HFFc6 (cell line): ENCODE measurements at places on chromosomes 7 and 10. TPM values are rescaled to one million over a fixed set of nuclear protein-coding genes. Genes with fewer than 3 reads are reported as not detected.

The ABCC2 gene
- 0.79 to 1.7 TPM (median 0.90 TPM) in 3 replicates for total RNA-seq

The SH3PXD2A gene
- total RNA-seq = 75.5 and 113 TPM in 2 replicates

The FAM25C gene
- total RNA-seq = not detected in 2 replicates

The GALNT17 gene
- not detected in 2 replicates for total RNA-seq

The PRRT4 gene
- total RNA-seq = not detected in 3 replicates

The SLC13A1 gene
- total RNA-seq = not detected in 3 replicates

The GIMAP7 gene
- total RNA-seq = not detected in 3 replicates

The TUBB8 gene
- total RNA-seq = not detected in 3 replicates

The SPDYE8 gene
- total RNA-seq = not detected in 3 replicates

The LIPJ gene
- total RNA-seq = not detected in 3 replicates

The DENND2A gene
- total RNA-seq = 0.50 to 1.1 TPM (median 0.78 TPM) in 3 replicates

The MINDY4 gene
- 1.8 to 2.9 TPM (median 2.7 TPM) in 3 replicates for total RNA-seq

The LEP gene
- not detected in 3 replicates for total RNA-seq

The COL17A1 gene
- total RNA-seq = 0.42 to 1.5 TPM (median 0.72 TPM) in 3 replicates

The MIOS gene
- total RNA-seq = 34.4 to 40.3 TPM (median 35.9 TPM) in 3 replicates

The GFRA1 gene
- total RNA-seq = 10.5 and 17.2 TPM in 2 replicates

The MCM10 gene
- total RNA-seq = 8.2 to 13.8 TPM (median 13.8 TPM) in 3 replicates

The TNS3 gene
- total RNA-seq = 63.4 and 66.5 TPM in 2 replicates

The OR2A42 gene
- not detected in 2 replicates for total RNA-seq

- DNase-seq = peak; percentile 34
Observed at GRCh38 chr7:106216923-106217542, 67.8 kb downstream of the NAMPT start.

DNA sequence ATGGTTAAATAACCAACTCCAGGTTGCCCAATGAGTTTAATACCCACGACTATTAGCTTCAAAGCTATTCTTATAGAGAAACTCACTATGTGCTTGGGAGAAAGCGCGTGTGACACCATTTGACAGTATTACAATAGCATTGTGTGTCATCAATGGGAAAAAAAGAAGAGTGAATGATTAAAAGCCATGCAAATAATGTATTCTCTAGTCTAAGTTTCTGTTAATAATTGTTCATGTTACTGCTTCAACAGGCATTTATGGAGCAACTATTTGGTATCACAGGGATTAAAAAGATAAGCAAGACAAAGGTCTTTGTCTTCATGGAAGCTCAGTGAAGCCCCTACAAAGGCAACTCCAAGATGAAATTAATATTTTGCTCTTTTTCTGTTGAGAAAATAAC is 47.2 kb downstream of the CAV1 start:
- no peak for DNase-seq

DNA sequence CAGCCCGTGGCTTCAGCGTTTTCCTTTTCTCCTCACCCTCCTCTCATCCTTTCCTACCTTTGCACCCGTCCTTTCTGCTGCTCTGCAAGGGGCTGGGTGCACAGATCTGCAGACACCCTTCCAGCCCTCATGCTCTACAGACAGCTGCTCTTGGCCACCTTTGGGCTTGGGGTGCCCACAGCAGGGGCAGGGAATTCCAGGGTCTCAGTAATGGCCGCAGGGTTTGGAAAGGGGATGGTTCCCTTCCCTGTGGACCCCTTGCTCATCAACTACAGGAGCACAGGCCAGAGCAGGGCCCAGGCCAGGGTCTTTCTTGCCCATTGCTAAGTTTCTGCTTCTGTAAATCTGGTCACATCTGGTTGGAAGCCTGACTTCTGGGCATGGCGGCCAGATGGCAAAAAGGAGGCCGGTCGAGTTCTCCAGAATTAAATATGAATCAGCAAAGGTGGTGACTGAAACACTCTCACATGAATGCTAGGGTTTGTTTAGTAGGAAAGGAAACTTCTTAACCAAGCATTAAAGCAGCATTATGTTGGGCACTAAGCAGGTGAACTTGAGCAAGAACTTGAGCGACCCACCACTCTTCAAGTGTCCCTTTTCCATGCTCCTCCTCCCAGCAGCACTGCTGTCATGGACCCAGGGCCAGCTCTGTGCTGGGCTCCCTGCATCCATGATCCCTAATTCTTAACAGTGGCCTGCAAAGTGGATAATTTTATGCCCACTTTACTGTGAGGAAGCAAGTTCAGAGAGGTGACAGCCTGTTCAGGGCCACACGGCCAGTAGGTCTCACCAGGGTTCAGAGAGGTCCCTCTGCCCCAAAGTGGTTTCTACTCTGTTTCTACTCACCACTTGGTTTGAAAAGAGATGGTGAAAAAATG is 1.5 kb downstream of the ECHDC3 start:
- no peak for DNase-seq

- DNase-seq = no peak
Observed at GRCh38 chr7:105101864-105102263, 87.9 kb downstream of the KMT2E start.

DNA sequence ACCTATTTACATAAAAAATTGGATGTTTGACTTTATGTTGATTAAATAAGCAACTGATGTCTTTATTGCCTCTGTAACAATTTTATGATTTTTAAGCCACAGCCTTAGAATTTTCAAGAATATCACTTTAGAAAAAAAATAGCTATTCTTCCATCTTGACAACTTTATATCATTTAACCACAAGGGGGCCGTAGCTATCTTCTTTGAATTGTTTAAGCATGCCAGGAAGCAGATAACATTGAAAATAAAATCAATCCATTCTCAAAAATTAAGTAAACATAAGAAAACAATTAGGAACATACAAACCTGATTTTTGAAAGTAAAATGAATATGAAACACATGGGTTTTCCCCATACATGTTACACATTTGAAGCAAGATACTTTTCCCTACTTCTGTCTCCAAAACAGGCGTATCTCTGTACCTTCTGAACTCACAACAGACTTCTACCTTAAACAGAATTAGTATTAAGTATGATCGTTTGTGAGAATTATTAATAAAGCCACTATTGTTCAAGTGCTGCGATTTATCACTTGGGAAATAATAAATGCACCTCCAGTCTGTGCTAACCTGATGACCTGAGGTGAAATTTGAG is 209.0 kb downstream of the CACNA2D1 start:
- DNase-seq = peak; percentile 30

DNA sequence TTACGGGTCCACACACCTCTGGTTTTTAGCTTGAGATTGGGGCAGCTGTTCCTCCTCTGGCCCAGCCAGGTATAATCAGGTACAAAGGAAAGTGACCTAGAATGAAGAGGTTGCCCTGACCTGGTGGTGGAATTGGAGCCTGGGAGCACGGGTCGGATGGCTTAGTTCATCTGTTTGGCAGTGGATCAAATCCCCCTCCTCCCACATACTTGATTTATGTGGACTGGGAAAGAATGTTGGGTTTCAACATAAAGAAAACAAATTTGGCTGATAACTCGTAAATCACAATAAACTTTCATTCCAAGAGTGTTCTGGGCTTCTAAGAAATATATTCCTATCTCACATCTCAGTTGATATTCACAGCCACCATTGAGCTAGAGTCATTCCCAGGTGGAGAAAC is 186.8 kb downstream of the CUX1 start:
- DNase-seq = no peak

DNA sequence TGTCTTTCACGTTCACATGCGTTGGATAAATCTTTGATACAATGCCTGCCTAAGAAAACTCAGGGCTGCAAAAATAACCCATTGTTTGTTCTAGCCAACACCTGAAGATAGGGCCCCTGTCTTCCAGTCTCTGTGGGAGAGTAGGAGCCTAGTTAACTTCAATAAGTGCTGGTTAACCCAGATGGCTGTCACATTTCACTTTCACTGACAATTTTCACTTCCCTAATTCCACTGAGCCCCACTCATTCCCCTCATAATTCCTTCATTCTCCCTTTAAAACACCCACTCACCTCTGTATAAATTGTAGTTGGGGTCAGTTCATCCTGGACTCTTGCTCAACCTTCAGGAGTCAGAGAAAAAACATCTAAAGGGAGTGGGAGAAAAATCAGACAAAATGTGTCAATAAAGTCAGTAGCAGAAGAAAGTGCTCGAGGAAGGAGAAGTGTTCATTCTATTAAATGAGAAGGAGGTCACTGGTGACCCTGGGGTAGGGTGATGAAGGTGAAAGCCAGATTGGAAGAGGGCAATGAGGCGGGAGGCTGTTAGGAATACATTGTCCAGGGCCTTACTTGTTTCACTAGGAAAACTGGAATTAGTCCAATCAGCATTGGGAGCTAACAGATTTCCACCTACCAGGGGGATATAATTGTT is 51.2 kb upstream of the ABI1 start:
- no peak for DNase-seq

GRCh38 chr10:99172128-99172738 is 63.4 kb downstream of the HPSE2 start:
- peak; percentile 61 for DNase-seq

- DNase-seq = peak; percentile 55
Observed at GRCh38 chr7:12646139-12646538, 41.3 kb upstream of the ARL4A start.

GRCh38 chr7:128422037-128422436 is 12.3 kb upstream of the IMPDH1 start:
- DNase-seq = no peak

- no peak for DNase-seq
Observed at GRCh38 chr10:47369251-47369894, 14.7 kb downstream of the ZNF488 start.

- DNase-seq = no peak
Observed at GRCh38 chr7:77415476-77415822, 700 bp downstream of the GSAP start.

GRCh38 chr10:35495521-35496119 is 109.5 kb upstream of the GJD4 start:
- DNase-seq = no peak

GRCh38 chr10:78663721-78664120 is 405.0 kb upstream of the ZMIZ1 start:
- no peak for DNase-seq

- DNase-seq = no peak
Observed at GRCh38 chr7:139696552-139696951, 81.2 kb downstream of the HIPK2 start.

DNA sequence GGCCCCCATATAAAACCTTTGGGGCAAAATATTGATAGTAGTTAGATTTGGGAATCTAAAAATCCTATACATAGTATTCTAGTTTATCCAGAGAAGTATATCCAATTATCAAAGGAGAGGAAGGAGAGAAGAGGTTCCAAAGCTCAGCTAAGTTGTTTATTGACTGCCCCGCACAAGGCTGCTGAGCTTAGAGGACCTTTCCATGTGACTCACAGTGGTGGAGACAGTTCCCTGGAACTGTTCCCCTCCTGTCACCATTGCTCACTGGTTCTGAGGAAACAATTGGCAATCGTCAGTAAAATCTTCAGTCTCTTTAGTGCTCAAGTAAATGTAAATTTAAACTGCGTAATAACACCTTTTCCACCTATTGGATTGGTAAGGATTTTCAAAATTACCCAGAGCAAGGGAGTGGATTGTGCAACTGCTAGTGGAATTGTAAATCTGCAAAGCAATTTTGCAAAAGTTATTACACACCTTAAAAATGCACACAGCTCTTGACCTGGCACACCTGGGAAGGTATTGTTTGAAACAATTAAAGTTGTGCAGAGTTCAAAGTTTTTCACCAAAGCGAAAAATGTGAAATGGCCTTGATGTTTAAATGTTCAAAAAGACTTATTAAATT is 63.1 kb downstream of the EEPD1 start:
- peak; percentile 43 for DNase-seq

- DNase-seq = no peak
Observed at GRCh38 chr10:113027230-113027573, 77.2 kb downstream of the TCF7L2 start.

GRCh38 chr7:26724795-26725194 is 139.6 kb downstream of the SKAP2 start:
- no peak for DNase-seq

DNA sequence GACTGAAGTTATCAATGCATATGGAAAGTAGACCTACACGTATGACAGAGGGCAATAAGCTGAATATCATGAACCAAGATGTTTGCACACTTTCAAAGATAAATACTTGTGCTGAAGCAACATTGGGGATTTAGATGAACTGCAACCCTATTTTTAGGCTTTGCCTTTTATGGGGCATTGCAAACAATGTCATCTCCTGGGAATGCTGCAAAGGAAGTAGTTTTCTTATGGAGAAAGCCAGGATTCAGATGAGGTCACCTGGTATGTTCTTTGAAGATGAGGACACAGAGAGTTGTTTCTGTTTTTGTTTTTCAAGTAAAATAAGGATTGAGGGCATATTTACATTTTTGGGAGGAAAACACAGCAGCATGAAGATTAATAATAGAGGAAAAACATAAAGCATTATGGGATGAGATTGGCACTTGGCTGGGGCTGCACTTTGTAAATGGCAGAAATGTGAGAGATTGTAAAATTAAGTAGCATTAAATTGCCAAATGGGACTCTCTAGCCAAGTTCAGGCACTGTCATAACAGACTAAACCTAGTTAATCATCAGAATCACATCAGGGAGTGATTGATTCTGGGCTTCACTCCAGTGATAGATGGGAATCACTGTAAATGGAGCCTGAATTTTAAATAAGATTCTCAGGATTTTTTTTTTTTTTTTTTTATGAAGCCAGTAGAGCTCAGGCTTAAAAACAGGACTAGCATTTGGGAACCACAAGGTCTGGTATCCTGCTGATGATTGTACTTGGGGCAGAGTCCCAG is 63.1 kb downstream of the MALRD1 start:
- no peak for DNase-seq

- no peak for DNase-seq
Observed at GRCh38 chr7:29483219-29484104, 80.2 kb upstream of the PRR15 start.

GRCh38 chr10:119254335-119254734 is 47.0 kb downstream of the GRK5 start:
- DNase-seq = no peak

DNA sequence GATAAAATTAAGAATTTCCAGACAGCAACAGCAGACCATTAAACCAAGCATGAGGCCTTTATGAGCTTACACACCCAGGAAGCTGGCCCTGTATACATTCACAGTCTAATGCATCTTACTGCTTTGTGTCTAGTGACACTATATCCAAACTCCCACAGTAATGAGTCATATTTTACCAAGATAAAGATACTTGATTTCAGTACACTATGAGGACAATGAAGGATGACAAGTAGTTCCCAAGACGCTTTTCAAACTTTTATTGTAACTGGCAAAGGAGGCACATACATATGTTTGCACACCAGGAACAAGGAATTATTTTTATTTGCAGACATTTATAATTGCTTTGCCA is 148.0 kb downstream of the TSPAN12 start:
- no peak for DNase-seq

DNA sequence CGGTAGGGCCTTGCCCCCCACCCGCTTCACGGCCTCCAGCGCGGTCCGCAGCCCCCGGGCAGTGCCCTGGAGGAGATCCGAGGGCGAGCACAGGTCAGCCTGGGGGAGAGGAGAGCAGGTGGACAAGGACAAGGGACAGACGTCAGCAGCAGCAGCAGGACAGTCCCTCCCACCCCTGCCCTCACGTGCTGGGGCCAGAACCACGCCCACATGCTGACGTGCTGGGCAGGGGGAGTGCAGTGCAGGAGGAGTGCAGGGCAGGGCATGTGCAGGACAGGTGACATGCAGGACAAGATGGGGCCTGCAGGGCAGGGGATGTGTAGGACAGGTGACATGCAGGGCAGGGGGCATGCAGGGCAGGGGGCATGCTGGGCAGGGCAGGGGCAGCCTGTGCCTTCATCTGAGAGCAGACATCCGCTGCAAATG is 1.5 kb upstream of the SAP25 start:
- DNase-seq = no peak
